ENCODE measurements at places on chromosomes 4 and X.
A peak's percentile ranks its signal among the peaks of the same experiment; 100 is the strongest.

GRCh38 chr4:24630937-24631336 lies 46.6 kb upstream of the DHX15 start:
- no peak for DNase-seq

GRCh38 chr4:152620218-152620617 lies 59.6 kb downstream of the TMEM154 start:
- no peak for DNase-seq

DNA sequence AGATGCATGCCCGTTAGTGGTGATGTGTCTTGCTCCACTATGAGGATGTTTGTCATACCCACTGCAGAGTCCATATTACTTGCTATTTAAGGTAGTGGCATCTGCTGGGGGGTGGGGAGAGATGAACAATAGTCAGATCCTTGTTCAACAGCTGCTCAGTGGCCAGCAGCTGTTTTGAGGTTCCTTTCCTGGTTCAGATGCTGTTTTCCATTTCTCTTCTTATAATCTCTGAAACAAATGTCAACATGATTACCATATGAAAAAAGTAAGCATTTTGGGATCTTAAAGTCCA lies 1567.9 kb upstream of the TENM3 start:
- DNase-seq: no peak

GRCh38 chrX:40968180-40968579 lies 117.1 kb upstream of the USP9X start:
- DNase-seq: no peak

GRCh38 chrX:11655282-11656015 lies 10.3 kb downstream of the ARHGAP6 start:
- no peak for DNase-seq

DNA sequence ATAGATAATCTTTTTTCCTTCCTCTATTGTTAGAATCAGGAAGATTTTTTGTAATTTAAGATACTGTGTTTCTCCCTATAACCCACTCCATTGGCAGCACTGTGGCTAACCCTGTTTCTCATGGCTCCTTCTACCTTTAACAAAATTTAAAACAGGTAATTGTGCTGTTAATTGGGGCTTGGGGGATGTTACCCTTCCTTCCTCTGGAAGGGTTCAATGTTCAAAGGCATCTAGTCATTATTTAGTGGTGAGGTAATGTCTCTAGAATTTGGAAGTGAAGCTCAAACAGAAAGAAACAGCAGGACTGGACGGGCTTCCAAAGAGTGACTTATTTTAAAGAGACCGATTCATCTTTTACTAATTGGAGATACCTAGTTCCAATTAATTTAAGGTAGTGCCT lies 166.4 kb downstream of the TRIML1 start:
- DNase-seq: no peak

GRCh38 chr4:82825425-82825824 lies 26.8 kb upstream of the SCD5 start:
- DNase-seq: no peak

DNA sequence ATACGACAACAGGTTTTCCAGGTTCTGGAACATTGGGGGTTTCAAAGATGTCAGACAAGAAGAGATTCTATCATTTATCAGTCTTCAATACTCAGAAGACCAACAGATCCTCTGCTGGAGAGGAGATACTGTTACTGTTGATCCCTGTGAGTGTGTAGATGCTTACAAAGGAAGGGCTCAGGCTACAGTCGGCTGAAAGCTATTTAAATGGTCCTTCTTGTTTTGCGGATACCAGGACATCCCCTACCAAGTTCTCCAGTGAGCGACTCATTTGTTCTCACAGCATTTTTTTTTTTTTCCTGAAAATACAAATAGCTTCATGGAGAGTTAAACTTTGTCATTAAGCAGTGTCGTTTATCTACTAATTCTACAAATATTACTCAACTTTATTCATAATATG lies 201.6 kb downstream of the CAMK2D start:
- no peak for DNase-seq

- no peak for DNase-seq
These were observed 183.6 kb upstream of the NOCT start for GRCh38 chr4:138831948-138832347.

DNA sequence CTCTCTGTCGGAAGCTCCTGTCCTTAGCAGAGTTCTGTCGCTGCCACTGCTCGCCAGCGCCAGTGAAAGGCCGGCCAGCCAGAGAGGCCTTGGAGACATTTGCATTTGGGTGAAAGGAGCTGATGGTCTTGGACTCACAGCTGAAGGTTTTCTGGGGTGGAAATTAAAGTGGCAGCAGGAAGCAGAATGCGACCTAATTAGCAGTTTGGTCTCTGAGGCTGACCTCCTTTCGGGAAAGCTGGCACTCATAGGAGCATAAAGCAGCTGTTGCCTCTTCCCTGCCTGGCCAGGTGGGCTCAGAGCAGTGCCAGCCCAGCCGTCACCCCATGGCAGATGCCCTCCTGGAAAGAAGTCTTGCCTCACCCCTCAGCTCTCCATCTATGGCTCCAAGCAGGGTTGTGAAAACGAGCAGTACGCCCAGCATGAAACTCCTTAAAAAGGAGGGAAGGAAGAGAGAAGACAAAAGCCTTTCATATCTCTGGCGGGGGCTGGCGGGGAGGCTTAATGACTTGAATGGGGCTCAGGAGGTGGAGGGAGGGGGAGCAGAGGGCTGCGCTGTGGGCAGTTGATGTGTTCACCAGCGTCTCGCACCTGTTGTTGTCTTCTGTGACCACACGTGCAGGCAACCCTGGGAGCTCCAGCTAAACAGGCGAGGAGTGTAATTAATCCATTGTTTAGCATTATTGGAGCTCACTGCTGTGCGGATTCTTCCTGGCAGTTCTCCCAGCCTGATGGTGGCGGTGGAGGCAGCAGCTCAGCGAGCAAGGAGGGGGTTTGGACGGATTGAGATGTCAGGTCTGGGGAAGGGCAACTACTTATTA lies 264.0 kb downstream of the MID1IP1 start:
- DNase-seq: no peak

DNA sequence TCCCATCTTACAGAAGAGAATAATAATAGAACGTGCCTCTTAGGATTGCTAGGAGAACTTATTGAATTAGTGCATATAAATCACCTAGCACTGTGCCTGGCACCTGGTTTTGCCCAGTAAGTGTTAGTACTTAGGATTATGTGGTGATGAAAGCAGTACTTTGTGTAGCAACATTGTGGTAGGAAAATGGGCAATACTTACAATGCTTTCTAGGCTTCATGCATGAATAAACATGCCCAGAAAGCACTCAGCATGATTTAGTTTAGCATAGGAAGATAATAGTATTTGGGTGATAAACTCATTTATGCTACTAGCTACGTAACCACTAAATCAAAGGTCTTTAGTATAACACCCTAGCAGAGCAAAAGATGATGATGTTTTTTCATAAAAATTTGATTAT lies 105.6 kb downstream of the NEUROG2 start:
- DNase-seq: no peak

DNA sequence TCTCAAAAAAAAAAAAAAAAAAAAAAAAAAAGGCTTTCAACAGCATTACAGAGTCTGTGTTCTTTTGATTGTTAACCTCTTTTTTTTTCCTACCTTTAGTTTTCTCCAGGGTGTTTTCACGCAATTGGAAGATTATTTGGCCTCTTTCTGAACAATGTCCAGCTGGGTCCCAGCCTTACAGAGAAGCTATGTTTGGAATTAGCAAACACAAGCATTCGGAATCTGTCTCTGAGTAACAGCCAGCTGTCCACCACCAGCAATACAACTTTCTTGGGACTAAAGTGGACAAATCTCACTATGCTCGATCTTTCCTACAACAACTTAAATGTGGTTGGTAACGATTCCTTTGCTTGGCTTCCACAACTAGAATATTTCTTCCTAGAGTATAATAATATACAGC lies 13.3 kb downstream of the TLR3 start:
- no peak for DNase-seq

- no peak for DNase-seq
These were observed 5.2 kb upstream of the ENAM start for GRCh38 chr4:70623323-70623722.

DNA sequence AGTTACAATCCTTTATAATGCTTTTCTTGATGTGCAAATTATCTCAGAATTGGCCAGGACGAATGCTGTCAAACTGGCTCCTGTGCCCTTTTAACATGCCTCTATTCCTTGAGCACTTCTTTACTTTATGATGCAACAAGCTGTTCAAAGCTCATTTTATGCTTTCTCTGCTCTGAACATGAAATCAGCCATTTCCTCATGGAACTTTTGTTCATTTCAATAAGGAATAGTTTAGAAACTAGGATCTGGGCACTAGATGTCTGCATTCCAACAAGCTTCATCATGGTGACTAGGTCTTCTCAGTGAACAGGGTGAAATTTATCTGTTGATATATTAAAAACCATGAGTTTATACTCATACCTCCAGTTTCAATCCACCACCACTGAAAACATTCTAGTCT lies 87.3 kb upstream of the TEX13A start:
- DNase-seq: no peak

DNA sequence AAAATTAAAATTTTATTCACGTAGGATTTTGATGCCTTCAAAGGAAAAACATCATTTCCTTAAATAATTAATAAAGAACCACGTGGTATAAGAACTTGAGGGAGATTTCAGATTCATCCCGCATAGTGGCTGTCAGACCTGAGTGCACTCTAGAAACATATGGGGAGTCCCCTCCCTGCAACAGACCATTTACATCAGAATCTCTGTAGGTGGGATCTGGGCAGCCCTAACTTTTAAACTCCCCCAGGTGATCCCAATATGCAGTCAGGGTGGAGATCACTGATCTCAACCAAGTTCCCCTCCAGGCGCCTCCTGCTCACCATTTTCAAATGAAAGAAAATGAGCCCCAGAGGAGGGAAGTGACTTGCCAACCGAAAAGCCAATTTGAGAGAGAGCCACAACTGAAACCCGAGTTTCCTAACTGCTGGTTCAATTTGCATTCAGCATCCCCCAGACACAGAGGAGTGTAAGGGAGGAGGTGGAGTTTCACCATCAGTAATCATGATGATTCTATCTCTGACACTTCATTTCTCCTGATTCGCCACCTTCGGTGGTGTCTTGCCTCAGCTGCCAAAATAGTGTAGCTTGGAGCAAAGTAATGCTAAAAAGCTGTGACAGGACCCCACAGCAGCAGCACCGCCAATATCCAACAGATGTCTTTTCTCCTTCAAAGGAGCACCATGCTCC lies 11.4 kb downstream of the RNF150 start:
- DNase-seq: no peak

DNA sequence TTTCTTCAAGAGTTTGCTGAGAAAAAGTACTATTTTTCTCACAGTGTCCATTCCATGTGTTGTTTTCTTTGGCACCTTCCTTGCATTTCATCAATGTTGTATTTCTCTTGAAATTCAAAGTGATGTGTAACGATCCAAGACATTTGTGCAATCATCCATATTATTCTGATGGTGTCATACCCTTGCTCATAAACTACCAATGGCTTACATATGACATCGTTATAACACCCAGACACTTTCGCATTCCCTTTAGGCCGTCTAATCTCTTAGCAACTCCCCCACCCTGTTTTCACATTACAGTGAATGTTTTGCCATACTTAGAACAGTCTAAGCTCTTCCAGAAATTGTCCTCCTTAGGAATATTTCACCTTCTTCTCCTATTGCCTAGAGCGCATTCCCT lies 1779.0 kb downstream of the PCDH7 start:
- DNase-seq: no peak

DNA sequence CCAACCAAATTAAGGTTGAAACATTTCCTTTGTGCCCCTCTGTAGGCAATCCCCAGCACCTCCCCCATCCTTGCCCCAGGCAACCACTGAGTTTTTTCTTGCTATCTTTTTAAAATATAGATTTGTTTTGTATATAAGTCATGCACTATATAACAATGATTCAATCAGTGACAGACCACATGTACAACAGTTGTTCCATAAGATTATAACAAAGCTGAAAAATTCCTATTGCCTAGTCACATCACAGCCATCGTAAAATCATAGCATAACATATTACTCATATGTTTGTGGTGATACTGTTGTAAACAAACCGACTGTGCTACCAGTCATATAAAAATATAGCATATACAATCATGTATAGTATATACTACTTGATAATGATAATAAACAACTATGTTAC lies 211.9 kb upstream of the NRK start:
- DNase-seq: no peak

DNA sequence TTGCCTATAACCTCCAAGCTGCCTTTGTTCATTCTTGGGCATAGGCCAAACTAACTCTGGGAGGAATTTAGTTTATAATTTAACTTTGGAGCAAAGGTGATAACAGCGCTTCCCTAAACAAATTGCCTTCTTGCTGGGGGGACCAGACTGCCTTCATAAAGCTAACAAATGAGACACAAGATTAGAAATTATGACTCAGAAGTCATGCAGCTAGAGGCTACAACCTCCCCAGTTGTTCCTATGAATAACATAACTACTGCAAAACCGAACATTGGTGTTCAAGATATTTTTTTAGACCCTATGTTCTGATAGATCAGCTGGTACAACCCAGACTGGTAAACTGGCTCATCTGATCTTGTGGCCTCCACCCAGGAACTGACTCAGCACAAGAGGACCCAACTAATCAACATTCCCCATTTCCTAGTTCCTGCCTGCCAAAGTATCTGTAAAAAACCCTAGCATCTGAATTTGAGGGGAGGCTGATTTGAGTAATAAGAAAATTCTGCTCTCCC lies 22.0 kb upstream of the TMPRSS11B start:
- DNase-seq: no peak

DNA sequence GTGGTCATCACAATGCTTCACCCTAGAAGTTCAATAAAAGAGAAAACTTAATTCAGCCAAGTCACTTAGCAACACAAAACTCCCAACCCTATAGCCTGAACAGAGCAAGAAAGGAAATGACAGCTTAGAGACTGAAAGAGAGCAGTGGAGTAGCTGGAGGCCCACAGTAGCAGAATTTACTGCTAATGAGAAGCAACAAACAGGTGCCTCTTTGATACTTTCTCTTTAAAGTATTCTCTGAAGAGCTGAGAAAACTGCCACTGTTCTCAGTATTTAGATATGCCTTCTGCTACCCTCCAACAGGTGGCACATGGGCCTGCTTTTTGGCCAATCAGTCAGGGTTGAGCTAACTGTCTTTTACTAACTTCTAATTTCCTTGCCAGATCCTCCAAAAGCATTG lies 240.0 kb downstream of the GPC3 start:
- DNase-seq: no peak

- peak; percentile 1 for DNase-seq
These were observed 49.6 kb downstream of the MAP7D2 start for GRCh38 chrX:20066968-20067708.

GRCh38 chrX:69238114-69238886 lies 73.0 kb upstream of the PJA1 start:
- DNase-seq: no peak

- no peak for DNase-seq
These were observed 86.1 kb downstream of the CPE start for GRCh38 chr4:165464813-165465381.

DNA sequence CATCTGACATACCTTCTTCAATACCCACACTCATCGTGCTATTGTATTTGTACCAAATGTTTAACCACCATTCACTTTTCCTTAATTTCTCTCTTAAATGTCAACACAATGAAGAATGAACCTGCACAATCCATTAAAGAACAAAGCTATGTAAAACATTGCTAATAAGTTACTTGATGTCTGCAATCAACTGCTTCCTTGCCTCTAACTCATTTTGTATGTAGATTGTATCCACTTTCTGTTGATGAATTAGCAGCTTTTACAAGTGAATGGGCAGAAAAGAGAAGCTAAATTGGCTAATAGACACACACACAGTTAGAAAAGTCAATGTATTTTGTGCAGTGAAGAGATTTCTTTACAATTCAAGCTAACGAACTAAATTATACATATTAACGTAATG lies 212.5 kb upstream of the NDST3 start:
- DNase-seq: no peak

- DNase-seq: no peak
These were observed 380.7 kb upstream of the GALNTL6 start for GRCh38 chr4:171432536-171432935.
